ENCODE measurements at places on chromosomes 1 and 21.

DNA sequence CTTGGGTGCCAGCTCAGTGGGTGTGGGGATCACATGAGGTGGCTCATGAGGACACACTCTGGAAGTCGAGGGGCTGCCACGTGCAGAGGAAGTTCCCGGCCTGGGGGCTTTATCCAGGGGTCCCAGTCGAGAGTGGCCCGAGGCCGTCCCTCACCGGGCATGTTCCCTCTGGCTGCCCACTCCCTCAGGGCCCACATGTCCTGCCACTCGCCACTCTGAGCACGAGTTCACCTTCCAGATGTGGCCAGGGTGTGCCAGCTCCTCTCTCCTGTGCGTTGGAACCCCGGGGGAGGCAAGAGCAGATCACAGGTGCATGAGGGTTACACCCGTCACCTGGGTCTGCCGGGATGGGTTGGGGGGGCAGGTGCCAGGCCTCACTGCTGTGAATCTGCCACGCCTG is 14.6 kb downstream of the TMEM201 start:
- DNase-seq, result no peak

GRCh38 chr1:219639876-219640577 is 27.1 kb upstream of the ZC3H11B start:
- DNase-seq, result no peak

DNA sequence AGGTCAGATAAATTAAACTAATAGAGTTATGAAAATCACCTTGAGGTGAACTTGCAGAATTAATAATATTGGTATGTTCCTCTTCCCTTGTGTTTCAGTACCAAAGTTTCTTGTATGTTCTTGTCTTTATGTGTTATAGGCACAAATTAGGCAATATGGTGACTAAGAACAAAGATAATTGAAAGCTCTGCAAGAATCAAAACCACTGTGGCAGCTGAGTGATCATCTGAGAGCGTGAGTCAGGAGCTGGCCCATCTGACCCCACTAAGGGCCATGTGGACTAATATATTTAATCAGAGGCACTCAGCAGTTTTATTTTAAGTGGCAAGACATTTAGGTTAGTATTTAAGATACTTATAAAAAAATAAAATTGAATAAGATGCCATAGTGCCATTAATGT is 12.8 kb upstream of the CASQ2 start:
- DNase-seq, result no peak

GRCh38 chr1:159092036-159092760 is 15.6 kb upstream of the AIM2 start:
- DNase-seq, result no peak

DNA sequence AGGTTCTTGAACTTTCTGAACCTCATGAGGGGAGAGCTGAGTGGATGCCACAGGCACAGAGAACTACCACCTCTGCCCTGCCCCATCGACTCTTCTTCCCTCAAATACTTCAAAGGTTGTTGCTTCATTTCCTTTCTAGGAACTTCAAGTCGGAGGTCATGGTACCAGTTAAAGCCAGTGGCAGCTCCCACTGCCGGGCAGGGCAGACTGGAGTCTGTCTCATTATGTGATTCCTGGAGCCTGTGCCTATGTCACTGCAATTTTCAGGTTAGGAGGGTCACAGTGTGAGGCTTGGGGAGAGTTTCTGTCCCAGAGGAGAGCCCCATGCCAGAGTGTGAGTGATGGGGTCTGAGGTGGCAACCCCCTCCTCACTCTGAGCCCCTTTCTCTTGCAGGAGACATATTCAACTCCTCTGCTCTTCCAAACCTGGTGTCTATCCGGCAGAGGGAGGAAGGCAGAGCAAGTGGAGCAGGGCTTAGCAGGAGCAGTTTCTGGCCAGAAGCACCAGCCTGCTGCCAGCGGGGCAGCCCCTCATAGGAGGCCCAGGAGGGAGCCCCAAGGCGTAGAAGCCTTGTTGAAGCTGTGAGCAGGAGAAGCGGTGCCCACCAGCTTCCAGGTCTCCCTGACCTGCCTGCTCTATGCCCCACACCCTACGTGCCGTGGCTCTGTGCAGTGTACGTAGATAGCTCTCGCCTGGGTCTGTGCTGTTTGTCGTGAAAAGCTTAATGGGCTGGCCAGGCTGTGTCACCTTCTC is 29.3 kb downstream of the CAMK1G start:
- no peak for DNase-seq

- DNase-seq, result no peak
These were observed 77.0 kb downstream of the HMCN1 start for GRCh38 chr1:185811073-185811709.

DNA sequence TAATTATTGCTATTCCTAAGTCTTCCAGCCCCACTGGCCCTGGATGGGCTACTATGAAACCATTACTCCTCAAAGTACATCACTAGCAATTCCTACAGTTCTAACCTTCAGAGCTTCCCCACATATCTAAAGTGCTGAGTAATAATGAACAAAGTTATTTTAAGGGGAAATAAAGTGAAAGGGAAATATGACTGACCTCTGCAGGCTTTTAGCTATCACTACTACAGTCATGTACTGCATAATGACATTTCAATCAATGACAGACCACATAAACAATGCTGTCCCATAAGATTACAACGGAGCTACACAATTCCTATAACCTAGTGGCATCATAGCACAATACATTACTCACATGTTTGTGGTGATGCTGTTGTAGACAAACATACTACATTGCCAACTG is 32.5 kb upstream of the ASPM start:
- no peak for DNase-seq

DNA sequence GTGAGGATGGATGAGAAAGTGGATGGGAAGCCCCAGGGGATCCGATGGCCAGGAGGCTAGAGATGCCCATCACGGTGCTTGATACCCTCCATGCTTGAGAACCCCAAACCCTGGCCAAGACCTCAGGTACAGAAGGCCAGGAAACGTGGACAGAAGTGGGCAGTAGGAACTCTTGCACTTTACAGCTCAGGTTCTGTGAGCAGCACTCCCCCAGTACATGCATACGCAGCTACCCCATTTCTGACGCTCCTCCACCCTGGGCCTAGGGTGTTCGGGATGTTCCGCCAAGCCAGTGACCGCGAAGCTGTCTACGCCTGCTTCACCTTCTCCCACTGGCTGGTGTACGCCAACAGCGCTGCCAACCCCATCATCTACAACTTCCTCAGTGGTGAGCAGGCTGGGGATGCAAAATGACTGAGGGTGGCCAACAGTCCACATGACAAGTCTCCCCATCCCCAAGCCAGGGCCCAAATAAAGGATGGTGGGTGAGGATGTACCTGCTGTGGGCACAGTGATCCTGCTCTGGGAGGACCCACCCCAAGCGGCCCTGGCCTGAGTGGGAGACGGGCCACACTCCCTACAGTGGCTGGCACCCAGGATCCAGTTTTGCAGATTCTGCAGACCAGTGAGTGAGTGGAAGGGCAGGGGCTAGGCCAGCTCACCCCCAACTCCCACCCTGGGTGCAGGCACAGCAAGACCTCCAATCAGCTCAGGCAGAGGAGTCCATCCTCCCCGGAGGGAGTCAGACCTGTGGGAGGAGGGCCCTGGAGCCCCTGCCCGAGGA is 7.4 kb downstream of the HCRTR1 start:
- no peak for DNase-seq

DNA sequence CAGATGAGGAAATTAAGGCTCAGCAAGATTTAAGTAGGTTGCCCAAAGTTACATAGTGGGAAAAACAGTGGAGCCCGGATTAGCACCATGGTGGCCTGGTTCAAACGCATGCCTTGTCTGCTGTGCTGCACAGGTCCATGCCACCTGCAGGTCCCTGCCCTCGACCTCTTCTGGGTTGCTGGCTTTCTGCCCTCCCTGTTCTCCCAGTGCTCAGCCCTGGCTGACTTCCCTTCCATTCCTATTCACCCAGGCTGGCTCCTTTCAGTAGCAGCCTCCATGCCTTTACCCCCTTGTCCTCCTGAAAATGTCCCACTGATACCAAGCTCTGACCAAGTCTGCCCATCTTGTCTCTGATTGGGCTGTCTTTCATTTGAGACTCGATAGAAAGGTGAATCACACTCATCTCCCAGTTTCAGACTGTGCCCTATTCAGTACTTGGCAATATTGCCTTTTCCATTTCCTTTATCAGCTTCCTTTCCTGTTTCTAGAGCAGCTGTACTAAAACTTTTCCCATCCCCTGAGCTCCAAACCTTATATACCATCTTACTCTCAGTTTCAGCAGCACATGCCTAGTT is 75.8 kb downstream of the ST3GAL3 start:
- no peak for DNase-seq

GRCh38 chr1:145795257-145795881 is 28.5 kb downstream of the RNF115 start:
- DNase-seq, result no peak

DNA sequence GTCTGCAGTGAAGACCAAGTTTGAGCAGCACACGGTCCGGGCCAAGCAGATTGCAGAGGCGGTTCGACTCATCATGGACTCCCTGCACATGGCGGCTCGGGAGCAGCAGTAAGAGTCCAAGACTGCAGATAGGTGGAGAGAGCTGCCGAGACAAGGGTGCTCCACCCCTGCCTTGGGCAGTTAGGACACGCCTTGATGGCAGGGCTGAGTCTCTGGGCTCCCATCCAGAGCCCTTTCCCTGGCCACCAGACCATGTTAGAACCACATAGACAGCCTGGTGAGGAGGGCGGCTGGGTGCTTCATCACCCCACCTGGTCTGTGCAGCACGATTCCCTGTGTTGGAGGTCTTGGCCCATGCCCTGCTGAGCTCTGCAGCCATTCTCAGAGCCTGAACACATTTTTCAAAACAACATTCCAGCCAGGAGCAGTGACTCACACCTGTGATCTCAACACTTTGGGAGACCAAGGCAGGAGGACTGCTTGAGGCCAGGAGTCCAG is 17.3 kb upstream of the MIIP start:
- DNase-seq, result no peak

GRCh38 chr1:29698033-29698432 is 461.7 kb downstream of the PTPRU start:
- DNase-seq, result no peak

DNA sequence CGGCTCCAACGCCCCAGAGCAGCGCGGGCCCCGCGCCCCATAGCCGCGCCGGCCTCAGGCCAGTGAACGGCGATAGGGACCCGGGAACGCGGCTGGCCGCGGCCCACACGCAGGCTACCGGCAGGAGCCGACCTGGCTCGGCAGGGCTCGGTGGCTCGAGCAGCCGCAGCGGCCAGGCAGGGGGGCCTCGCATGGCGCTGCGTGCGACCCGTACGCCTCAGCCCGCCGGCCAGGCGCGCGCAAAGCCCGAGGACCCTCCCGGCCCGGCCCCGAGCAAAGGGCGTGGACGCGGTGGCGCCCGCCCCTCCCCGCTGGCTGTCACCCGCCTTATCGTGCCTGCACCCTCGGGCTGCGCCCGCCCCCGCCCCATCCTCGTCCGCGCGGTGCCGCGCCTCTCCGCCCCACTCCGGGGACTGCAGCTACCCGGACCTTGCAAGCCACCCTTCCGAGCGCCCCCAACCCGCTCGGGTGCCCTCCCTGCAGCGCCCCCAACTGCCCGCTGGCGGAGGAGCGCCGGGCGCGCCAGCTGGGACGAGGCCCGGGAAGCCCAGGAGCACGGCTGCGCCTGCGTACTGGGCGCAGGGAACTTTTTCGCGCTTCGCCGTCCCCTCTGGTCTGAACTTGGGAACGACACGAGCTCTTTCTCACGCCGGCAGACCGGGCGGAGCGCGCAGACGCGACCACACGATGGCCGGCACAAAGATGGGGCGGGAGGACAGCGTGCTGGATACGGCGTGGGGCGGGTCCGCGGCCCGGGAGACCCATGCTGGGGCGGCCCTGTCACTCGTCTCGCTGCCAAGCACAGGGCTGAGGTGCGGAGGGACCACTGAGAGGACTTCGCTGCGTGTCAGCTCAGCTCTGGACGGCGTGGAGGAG is at the start of gene ABCB10:
Gene ABCB10, minus strand, starts transcription at position 248 of the 876 bp plus-strand sequence. Its CDS starts 55 bp downstream, at position 193.
- DNase-seq, result peak; percentile 76

DNA sequence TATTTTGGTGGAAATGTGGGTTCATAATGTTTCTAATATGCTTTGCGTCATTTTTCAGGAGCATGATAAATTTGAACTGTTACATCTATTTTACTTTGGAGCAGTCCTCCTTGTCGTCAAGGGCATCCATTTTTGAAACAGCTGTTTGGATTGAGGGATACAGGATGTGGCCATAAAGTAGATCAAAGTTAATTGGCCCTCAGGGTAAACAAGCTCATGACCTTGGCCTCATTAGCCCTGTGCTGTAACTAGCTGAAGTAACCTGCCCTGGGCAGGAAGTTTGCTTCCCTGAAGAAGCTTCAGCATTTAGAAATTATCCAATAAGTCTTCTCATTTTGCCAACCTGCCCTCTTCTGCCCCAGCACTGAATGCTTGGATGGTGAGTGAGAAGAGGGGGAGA is 24.8 kb upstream of the RGL1 start:
- no peak for DNase-seq

DNA sequence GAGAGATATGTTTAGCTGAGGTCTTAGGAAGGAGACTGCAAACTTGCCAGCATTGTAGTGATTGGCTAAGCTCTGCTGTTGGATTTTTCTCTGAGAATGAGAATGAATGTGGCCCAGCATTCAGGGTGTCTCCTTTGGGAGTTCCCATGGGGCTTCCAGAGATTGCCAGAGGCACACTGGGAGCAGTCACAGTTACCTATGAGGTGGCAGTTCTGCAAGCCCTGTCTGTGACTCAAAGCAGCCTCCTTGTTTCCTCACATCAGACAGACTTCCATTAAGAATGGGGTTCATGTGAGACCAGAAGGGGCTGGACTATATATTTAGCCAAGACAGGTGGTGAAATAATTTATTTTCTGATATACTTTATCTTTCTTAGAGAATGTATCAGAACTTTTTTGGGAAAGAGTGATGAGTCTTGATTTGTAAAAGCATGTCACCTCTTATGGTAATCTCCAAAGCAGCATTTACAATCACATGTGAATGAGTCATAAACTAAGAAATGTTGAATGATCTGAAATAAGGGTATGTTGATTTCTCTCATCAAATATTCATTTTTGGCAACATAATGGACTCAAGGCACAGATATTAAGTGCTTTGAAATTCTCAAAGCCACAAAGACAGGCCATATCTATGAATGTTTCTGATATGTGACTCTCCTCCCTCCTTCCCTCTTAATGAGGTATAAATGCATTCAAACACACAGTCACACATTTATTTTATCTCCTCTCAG is 9.5 kb upstream of the SLC19A2 start:
- DNase-seq, result no peak

- no peak for DNase-seq
These were observed 118.8 kb downstream of the RNF220 start for GRCh38 chr1:44523593-44524591.

DNA sequence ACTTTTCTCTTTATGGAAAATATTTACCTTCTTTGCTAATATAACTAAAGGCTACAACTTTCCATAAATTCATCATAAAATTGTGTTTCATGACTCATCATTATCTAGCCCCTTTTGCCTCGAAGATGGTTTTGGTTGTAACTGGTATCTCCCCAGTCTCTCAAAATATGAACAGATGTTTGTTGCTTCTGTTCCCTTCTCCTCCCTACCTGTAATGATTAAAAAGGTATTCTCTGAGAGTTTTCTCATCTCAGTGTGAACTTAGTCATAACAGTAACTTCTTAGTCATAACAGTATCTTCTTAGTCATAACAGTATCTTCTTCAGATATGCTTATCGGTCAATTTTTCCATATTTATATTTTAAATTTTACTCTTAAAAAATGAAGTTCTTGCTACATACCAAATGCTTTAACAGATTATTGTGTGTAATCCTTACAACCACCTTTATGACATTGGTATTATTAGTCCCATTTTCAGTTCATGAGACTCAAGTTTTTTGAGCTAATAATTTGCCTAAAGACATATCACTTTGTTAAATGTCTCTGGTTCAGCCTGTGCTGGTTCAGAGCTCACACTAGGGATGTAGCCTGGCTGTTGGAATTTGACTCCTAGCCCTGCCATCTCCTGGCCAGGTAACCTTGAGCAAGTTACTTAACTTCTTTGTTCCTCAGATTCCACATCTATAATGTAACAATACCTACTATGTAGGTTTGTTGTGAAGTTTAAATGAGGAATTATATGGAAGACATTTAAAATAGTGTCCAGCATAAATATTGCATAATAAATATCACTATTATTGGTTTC is 32.6 kb downstream of the ATP1B1 start:
- DNase-seq, result no peak

Measured in memory B cell (primary cell).